ENCODE measurements at places on chromosomes 5 and 9.

- DNase-seq: no peak
Measured at GRCh38 chr9:78543353-78543752, 246.4 kb downstream of the PSAT1 start.

DNA sequence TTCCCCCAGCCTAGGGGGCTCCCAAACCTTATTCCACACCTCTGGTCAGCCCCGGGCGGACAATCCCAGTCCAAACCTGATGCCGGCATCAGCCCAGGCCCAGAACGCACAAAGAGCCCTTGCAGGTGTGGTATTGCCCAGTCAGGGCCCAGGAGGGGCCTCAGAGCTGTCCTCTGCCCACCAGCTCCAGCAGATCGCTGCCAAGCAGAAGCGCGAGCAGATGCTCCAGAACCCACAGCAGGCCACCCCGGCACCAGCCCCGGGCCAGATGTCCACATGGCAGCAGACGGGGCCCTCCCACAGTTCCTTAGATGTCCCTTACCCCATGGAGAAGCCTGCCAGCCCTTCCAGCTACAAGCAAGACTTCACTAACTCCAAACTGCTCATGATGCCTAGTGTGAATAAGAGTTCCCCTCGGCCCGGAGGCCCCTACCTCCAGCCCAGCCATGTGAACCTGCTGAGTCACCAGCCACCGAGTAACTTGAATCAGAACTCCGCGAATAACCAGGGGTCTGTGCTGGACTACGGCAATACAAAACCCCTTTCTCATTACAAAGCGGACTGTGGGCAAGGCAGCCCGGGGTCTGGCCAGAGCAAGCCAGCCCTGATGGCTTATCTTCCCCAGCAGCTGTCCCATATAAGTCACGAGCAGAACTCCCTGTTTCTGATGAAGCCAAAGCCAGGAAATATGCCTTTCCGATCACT lies 27.6 kb upstream of the LTC4S start:
- peak; percentile 72 for DNase-seq

- DNase-seq: peak; percentile 23
Measured at GRCh38 chr5:37554938-37555337, 175.8 kb downstream of the WDR70 start.

DNA sequence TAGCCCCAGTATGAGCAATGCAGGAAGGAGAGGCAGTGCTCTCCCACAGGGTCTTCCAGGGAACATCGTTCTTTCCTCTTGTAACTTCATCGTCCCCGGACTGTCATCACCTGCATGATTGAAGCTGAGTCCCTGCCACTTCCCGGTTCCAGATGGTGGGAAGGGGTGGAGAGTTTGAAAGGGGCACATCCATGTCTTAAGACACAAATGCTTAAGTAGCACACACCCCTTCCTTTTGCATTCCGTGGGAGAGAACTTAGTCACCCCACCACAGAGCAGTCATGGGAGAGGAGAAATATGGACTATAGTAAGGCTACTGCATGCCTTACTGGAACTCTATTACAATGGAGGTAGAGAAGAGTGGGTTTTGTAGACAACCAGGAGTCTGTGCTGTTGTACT lies 165.3 kb upstream of the GAS1 start:
- DNase-seq: peak; percentile 98

GRCh38 chr5:90955001-90955635 lies 396.5 kb downstream of the ADGRV1 start:
- no peak for DNase-seq

- no peak for DNase-seq
Measured at GRCh38 chr9:135946392-135946994, 14.7 kb downstream of the UBAC1 start.

DNA sequence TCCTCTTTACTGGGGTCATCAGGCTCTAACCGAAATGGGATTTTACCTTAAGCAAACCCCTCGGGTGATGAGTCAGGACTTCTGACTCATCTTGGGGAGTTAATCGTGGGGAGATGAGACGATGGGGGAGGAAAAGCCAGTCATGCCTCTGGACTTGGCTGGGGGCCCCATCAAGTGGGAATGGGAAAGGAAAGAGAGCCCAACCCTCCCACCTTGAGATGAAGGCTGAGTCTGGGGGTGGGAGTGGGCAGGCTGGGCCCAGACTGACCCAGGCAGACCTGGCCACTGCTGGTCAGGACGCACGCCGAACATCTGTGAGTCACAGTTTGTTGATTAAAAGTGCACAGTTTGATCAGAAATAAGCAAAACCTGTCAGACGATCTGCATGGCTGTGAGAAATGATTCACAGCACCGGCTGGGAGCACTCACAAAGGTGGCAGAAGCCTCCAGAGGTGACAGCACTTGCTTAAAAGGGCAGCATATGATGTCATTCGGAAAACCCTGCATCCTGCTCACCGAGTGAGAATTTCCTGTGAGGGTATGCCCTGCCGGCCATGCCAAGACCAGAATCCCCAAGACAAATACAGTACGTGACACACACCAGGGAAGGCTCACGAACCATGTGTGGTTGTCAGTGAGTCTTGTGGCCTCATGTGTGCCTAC lies 50.0 kb upstream of the SLC25A51 start:
- peak; percentile 99 for DNase-seq
